ENCODE measurements at places on chromosomes 2 and 18. TPM values are rescaled to one million over a fixed set of nuclear protein-coding genes. Genes with fewer than 3 reads are reported as not detected.

DNA sequence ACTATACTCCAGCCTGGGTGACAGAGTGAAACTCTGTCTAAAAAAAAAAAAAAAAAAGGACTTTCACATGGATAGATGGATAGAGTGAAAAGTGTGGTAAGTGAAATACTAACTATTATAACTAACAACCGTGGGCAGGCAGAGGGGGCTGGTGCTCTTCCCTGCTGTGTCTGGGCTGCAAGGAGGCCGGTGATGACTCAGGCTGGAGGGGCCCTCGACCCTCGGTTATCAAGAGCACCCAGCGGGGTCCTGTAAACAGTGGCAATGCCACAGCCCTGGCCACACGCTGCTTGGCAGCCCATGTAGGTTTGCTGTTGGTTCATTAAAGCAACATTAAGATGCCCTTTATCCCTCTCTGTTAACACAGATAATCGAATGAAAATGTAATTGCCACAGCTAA lies 184.8 kb upstream of the RAB12 start:
- no peaks in the 10 kb centered on the region for H3K36me3 ChIP-seq
- DNase-seq, result no peak
- no peaks in the 10 kb centered on the region for H3K4me1 ChIP-seq

RAB6C gene
- total RNA-seq, result not detected

DNA sequence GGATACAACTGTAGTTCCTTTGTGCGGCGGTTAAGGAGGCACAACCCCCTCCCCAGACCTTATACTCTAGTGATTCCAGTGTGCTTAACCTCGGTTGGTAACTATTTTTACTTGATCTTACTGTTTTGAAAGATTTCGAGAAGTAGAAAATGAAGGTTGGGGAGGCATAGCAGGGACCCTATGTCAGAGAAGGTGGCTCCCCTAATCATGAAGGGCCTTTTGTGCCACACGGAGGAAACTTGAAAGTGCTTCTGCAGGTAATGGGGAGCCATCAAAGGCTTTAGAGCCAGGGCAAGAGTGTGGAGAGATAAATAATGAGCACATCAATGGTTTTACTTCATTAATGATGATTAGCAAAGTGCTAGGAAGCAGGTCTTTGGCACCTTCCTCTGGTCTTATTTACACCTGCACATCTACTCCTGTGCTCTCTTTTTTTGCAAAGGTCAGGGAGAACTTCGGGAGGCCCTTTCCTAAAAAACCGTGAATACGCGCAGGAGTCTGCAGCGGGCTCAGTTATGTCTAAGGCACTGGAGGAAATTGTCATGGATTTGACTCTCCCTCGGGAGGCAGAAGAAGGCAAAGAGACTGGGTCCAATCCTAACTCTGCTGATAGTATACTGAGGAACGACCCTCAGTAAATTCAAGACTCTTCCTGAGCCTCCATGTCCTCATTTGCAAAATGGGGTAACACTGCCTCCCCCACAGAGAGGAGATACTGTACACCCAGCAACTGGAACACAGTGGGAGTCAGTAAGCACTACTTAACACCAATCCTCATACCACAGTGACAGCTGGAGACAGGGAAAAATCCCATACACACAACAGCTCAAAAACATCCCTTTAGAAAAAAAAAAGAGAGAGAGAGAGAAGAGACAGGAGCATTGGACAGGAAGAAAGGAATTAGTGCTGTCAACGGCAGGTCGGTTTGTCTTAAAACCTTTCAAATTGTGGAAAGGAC lies 81.6 kb downstream of the DDX1 start:
- no peaks in the 10 kb centered on the region for H3K36me3 ChIP-seq
- no peaks in the 10 kb centered on the region for H3K4me1 ChIP-seq
- no peak overlapping the region for H3K27ac ChIP-seq
- no peak overlapping the region for H3K4me3 ChIP-seq
- DNase-seq, result no peak

DNA sequence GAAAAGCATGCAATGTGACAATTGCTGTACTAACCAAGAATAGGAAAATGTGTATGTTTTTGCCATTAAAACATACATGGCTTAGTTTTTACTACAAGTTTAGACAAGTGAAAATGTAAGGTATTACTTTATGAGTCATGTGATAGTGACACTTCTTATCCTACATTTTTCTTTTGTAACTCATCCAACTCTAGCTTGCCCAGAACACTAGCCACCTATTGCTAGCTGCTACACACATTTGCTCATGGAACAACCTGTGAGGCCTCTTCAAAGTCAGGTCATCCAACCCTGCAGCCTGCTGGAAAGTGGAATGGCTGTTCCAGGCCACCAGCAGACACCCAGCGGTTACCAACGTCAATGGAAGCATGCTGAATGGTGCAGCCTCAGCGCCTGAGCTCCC lies 1043.9 kb downstream of the TMEM182 start:
- H3K27me3 ChIP-seq, result no peaks in the 10 kb centered on the region
- no peaks in the 10 kb centered on the region for H3K36me3 ChIP-seq
- no peak overlapping the region for H3K27ac ChIP-seq
- DNase-seq, result no peak
- H3K4me3 ChIP-seq, result no peak overlapping the region

FEV gene
- total RNA-seq, result not detected

FHL2 gene
- 3.9 TPM for total RNA-seq

GRCh38 chr2:218577482-218578220 lies 9.0 kb downstream of the CNOT9 start:
- H3K27ac ChIP-seq, result peak overlapping the region; percentile 9
- H3K27me3 ChIP-seq, result no peaks in the 10 kb centered on the region
- no peak for DNase-seq
- no peak overlapping the region for H3K4me3 ChIP-seq
- H3K4me1 ChIP-seq, result peaks cover 54% of the 10 kb centered on the region
- H3K36me3 ChIP-seq, result peaks cover 36% of the 10 kb centered on the region
